Activated CD4-positive, alpha-beta T cell treated with anti-CD3 and anti-CD28 coated beads for 24 hours (primary cell): ENCODE measurements at places on chromosomes 7 and 10.

- DNase-seq: no peak
These were observed 3.7 kb downstream of the METTL27 start for GRCh38 chr7:73838642-73839041.

DNA sequence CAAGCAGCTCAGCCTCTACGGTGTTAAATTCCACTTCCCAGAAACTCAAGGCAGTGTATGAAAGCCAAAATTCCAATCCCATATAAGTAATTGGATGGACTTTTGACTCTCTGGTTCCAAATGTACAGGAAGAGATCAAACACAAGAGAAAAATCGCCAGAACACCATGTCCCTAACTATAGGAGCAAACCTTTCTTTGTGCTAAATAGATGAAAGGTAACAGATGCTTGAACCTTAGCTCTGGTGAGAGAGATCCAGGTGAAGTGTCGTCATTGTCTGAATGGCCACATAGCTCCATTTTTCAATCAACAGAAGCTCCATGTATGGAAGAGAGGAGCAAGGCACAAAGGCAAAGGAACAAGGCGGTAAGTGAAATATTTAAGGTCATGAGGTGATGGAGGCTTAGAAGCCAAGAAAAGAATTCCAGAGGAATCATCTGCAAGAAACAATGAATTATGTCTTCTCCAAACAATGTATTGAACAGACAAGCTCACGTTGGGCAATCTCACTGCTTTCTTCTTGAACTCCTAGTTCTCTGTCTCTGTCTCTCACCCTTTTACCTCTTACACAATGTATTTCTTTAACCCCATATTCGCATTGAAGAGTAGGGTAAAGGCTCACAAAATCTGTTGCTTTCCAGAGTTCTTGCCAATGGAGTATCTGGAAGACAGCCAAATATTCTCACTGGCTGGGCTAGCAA lies 585.1 kb downstream of the GATA3 start:
- no peak for DNase-seq

DNA sequence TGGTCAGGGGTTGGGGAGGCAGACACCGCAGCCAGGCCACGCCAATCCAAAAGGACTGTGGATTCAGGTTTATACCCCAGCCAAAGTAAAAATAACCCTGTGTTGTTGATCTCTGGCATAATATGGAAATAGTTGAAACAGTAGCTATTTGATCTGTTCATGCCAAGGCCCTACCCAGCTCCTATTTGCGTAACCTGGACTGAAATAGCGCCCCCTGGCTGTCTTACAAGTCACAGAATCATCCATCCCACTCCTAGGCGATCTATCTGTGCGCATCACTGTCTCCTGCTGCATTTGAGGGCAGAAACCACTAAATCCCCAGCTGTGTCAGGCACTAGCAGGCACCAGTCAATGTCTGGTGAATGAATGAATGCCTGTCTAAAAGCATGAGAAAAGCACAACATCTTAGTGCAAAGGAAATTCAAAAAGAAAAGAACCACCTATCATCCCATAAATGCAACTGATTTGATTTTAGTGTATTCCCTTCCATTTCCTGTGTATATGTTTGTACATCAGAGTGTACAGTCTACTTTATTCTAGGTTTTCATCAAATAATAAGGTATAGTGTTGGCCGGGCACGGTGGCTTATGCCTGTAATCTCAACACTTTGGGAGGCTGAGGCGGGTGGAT lies 160.0 kb downstream of the SLIT1 start:
- peak; percentile 34 for DNase-seq

- no peak for DNase-seq
These were observed 23.1 kb downstream of the MYPN start for GRCh38 chr10:68132391-68132790.

DNA sequence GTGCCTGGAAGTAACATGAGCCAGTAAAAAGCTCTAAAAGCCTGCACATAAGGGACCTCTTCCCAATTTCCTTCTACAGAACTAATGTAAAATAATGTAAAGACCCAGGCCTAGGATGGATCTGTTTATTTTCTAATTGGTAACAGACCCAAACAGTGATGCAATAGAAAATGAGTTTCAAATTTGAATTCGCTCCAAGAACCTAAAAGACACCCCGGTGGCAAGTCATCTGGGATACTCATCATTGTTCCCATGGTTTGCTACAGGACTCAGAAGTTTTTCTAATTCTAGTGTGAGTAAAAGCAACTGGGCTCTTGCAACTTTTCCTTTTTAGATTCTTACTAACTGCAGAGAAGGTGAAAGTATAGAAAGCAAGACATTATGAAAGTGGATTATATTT lies 271.3 kb upstream of the CACNA2D1 start:
- DNase-seq: no peak

GRCh38 chr7:138359870-138360559 lies 100.0 kb upstream of the TRIM24 start:
- no peak for DNase-seq

DNA sequence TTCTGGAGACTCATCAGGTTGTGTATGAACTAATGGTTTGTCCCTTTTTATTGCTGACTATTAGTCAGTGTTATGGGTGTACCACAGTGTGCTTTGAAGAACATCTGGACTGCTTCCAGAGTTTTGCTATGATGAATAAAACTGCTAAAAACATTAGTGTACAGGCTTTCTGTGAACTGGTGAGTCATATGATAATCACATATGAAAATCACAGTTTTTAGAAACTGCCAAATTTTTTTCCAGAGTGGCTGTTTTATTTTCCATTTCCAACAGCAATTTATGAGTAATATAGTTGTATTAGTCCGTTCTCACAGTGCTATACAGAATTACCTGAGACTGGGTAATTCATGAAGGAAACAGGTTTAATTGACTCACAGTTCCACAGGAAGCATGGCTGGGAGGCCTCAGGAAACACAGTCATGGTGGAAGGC lies 281.2 kb upstream of the VSTM2A start:
- no peak for DNase-seq

DNA sequence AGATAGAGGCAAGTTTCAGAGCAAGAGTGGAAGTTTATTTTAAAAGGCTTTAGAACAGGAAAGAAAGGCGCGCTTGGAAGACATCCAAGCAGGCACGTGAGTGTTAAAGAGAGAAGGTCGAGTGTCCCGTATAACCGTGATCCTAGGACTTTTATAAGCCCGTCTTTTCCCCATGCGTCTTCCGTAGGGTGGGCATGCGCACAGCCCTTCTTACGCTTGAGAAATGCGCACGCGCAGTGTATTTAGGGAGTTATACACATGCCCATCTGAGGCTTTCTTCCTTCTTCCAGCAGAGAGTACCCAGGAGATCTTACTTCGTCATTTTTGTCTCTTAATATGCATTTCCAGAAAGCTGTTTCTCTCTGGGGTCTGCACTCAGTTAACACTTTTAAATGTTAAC lies 52.4 kb downstream of the CALD1 start:
- DNase-seq: no peak

DNA sequence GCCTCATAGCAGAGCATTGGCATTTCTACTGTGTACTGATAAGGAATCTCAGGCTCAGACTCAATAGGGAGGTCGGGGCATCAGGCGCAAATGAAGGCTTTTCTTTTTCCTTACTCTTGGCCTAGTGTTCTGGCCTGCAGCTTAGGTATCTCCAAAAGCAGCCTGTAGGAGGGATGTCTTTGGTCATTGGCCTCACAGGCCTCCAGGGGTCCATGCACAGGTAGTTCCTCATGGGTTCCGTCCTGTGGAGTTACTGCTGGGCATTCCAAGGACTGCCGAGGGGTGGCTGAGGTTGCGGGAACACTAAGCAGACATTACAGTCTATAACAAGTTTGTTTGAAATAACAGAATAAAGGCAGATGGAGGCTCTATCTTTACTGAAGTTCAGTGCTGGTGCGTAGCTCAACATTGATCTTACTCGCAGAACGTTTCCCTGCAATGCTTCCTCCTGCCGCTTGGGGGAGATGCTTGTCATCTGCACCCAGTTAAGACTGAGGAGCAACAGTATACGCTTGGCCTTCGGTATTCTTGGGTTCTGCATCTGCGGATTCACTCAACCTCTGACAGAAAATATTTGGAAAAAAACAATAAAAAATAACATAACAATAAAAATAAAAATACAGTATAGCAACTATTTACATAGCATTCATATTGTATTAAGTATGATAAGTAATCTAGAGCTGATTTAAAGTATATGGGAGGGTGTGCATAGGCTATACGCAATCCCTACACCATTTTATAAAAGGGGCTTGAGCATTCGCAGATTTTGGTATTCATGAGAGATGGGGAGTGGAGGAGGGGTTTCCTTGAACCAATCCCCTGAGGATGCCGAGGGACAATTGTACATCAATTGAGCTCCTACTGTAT lies 58.9 kb downstream of the SH2D4B start:
- DNase-seq: peak; percentile 6

GRCh38 chr7:94022550-94022949 lies 18.4 kb upstream of the BET1 start:
- DNase-seq: no peak

DNA sequence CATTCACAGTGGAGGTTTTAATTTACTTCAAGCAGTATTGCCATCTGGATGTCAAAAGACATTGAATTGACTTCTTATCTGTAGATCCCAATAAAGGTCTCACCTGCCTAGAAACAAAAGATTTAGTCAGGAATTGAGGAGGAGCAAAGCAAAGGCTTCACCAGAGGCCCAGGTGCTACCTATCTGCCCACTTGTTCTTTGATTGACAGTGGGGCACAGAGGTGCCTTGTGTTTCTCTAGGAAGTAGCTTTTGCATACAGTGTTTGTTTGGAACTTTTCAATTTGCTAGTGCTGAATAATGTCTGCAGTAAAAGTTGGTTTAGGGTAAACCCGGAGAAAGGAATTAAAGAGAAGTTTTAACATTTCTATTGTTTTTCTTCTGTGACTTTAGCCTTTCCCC lies 40.4 kb downstream of the AUTS2 start:
- DNase-seq: no peak

- DNase-seq: no peak
These were observed 6.0 kb upstream of the HIPK2 start for GRCh38 chr7:139783647-139784385.

- no peak for DNase-seq
These were observed 141.7 kb upstream of the COL1A2 start for GRCh38 chr7:94252971-94253370.

DNA sequence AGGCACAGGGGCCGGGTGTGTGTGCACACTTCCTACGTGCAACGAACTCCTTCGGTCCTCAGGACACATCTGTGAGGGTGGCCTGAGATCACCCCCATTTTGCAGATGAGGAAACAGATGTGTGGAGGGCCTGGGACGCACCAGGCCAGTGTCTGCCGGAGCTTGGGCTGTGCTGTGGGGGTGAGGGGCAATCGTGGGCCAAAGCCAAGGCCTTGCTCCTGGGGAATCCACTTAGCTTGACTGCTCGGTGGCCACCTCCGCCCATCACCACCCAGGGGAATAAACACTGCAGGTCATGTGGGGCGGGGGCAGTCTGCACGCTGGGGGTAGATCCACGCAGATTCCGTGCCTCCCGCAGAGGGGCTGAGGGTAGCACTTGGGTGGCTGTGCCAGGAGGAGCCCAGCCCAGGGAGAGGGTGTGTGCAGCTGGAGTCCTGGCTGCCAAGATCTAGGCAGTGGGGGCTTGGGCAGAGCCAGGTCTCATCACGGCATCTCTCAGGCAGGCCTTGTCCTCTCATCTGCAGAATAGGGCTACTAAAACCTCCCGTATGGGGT lies 70.8 kb upstream of the EN2 start:
- DNase-seq: no peak

DNA sequence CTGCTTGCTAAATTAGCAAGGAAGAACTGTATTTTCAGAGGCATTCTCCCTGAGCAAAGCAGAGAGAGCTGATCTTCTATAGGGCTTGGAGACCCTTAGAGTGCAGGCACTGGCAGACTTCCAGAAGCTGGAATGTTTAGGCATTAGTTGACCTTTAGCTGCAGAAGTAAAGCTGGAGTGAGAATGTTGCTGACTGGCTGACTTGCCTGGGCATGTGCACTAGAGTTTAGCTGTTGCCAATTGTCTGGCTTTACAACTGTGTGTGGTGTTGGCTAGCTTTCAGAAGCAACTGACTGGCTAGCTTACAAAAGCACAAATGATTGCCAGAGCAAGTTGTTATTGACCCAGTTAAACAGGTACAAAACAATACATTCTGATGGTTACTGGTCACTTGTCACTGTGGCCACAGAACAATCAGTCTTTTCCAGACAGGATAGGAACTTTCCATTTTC lies 25.1 kb downstream of the FAM13C start:
- no peak for DNase-seq

DNA sequence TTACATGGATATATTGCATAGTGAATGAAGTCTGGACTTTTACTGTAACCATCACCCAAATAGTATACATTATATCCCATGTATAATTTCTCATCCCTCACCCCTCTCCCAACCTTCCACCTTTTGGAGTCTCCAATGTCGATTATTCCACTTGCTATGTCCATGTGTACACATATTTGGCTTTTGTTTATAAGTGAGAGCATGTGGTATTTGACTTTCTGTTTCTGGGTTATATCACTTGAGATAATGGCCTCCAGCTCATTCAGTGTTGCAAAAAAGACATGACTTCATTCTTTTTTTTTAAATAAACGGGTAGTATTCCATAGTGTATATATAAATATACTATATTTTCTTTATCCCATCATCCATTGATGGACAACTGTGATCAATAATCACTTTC lies 288.6 kb upstream of the BMPER start:
- DNase-seq: no peak

DNA sequence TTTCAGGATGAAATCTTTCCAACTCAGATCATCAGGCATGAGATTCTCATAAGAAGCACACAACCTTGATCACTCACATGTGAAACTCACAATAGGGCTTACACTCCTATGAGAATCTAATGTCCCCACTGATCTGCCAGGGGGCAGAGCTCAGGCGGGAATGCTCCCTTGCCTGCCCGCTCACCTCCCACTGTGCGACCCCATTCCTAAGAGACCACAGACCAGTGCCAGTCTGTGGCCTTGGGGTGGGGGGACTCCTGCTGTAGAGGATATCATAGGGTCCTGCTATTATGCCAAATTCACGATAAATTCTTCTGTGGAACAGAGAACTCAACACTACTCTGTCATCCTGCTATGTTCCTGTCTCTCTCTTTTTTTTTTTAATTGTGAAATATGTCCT lies 5.2 kb upstream of the RASGEF1A start:
- no peak for DNase-seq
